Hepatic stellate cell (primary cell): ENCODE measurements at places on chromosomes 1 and 21.

- DNase-seq, result peak; percentile 37
Observed at GRCh38 chr1:58727364-58727763, 27.5 kb upstream of the MYSM1 start.

GRCh38 chr1:13799502-13800283 is 99.7 kb downstream of the PRDM2 start:
- DNase-seq, result no peak

GRCh38 chr1:197771386-197771785 is 3.9 kb downstream of the DENND1B start:
- no peak for DNase-seq

GRCh38 chr1:119321666-119322419 is 46.7 kb upstream of the HAO2 start:
- no peak for DNase-seq

GRCh38 chr1:214928574-214928973 is 154.0 kb upstream of the KCNK2 start:
- no peak for DNase-seq

DNA sequence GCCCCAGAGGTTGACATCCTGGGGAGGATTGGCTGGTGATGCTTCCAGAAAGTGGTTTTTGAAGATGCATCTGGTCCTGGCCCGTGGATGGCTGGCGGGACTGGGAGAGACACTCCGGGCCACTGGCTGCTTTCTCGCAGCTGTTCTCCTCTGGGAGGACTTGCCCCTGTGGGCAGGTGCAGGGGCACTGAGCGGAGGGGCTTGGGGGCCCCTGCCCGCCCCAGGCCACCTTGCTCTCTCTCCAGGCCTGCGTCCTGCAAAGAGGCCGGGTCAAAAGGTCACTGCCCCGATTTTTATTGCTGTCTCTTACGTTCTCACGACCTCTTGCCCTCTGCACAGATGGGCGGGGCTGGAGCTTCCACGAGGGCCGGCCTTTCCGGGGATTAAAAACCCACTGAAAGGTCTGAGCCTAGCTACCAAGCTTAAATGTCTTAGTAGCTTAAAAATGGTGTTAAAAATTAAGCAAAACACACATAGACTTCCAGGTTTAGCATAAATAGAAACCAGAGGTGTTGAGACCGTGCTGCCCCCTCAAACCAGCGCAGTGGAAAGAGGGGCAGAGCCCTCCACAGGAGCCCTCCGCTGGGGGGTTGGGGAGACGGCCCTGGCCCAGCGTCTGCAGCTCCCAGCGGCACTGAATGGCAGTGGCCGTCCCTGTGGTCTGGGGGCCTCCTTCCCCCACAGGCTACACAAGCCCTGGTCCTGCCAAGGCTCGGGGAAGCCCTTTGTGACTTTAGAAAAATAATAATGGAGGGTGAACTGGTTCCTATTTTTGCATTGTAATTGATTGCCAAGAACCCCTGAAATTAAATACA is 43.9 kb downstream of the SKI start:
- DNase-seq, result no peak

DNA sequence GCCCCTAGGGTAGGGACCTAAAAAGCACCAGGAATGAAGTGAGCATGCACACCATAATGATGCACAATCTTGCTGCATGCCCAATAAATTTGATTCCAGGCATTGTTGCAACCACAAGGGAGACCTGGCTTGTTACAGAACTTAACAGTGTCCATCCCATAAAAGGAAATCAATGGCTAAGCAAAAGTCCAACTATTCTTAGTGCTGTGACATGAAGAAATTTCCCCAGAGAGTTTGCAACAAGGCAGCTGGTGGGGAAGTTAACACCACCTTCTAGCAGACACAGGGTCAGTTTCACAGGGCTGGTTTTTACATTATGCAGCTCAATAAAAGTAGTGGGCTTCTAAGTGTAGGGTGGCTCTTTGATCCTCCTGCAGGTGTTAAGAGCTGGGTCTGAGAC is 221.1 kb downstream of the KCNJ6 start:
- DNase-seq, result no peak

DNA sequence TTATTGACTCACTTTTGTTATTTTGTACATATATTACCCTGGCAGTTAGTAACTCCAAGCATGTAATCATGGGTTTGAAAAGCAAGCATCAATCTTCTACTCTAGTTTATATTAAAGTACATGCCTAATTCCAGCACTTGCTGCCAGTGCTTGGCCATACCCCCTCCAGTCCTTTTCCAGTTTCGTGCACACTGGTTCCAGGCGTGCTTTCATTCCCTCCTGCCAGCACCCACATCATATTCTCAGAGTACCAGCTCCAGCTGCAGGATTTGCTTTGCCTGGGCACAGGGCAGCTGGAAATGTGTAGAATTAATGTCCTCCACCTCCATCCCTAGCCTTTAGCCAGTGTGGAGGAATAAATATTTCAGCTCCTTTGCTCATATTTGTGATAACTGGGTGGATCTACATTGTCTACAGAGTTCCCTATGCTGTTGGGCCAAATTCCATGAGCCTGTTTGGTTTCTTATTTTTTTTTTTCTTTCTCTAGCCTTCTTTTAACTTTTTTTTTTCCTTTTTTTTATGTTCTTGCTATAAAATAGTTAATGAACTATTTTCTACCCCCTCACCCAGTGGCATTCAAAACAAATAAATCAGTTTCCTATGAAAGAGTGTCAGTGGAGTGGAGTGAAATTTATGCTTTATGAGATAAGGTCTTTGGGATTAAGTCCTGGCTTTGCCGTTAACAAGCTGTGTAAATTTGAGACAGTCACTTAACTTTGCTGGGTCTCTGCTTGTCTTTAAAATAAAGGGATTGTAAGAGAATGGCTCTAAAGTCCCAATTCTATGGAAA is 2.6 kb upstream of the GNG12 start:
- no peak for DNase-seq

DNA sequence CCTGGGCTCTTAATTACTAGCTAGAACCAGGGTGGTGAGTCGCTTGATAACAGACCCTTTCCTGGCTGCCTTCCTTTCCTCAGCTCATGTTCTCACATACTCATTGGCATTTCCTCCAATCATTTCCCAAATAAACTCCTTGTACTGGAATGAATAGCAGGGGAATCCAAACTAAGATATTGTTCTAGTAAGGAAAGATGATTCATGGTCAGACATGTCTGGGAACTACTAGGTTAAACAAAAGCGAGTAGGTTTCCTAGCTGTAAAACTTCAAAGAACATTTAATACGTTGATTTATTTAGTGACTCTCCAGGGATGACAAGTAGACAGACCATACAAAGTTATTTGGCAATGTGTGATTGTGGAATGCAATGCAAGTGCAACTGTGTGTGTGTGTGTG is 121.2 kb upstream of the KCNJ6 start:
- DNase-seq, result no peak

- peak; percentile 51 for DNase-seq
Observed at GRCh38 chr1:42186152-42186551, 21.6 kb upstream of the GUCA2A start.

DNA sequence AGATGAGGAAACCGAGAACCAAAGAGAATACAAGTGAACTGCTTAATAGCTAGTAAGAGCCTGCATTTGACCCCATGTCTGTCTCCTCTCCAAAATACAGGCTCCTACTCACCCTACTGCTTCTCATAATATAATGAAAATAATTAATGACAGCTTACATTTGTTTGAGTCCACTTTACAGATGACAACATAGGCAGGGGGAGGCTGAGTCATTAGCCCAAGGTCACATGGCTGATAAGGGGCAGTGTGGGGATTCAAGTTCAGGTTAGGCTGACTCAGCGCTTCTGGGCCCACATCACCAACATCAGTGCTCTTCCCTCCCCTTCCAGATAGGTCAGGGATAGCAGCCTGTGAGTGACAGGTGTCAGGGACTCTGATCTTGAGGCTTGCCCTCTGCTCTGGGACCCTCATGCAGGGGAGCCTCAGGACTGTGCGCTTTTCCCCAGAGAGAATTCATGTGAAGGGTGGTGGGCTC is 16.2 kb downstream of the AZIN2 start:
- no peak for DNase-seq

DNA sequence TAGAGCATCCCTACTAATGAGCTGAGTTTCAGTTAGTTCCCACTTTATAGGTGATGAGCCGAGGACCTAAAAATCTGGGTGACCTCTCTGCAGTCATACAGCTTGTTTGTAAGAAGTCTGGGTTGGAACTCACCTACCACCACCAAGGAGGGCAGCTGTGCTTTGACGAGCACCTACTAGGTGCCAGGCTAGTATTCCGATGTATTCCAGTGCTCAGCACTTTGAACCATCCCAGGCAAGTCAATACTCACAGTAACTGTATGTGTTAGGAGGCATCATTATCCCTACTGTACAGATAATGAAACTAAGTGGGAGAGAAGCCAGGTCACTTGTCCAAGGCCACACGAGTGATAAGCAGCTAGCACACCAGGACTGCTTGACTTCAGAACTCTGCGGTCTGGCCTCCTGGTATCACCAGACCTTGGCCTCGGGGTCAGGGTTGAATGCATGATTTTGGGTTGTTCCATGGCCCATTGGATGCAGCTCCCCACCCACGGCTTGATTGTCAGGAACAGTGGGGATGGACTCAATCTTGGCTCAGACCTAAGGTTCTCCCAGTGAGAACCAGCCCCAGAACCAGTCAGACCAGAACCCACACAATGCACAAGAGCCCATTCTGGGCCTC is 20.7 kb downstream of the ECE1 start:
- no peak for DNase-seq

GRCh38 chr1:59242370-59242769 is 54.5 kb upstream of the FGGY start:
- no peak for DNase-seq

GRCh38 chr1:93437976-93438605 is 9.8 kb upstream of the FNBP1L start:
- DNase-seq, result peak; percentile 57

- no peak for DNase-seq
Observed at GRCh38 chr1:19062258-19063029, 106.0 kb upstream of the IFFO2 start.

- DNase-seq, result no peak
Observed at GRCh38 chr21:45260191-45260825, 27.4 kb downstream of the POFUT2 start.

DNA sequence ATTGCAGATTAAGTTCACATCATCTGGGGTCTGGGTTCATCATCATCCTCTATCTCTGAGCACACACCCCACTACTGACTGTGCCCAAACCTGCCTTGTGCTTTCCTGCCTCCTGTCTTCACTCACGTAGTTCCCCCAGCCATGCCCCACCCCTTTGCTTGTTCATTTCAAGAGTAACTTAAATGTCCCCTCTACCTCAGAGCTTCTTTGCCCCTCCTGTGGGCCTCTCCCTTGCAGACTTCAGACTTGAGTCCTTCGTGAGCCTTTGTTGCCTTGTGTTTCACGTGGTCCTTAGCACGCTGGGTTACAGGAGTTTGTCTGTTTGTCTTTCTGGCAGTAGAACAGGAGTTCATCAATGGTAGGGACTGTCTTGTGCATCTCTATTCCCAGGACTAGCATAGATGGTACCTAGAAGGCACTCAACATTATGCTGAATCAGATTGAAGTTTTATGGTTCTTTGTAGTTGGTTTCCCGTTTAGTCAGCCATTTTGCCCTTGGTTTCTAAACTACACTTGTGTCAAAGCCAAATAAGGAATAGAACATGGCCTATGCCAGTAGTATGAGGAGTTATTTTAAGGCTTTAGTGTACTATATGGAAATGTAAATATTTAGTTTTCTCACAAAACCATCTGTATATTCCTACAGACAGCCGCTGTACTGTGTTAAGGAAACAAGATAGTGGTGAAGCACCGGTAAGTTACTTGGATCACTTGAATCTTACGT is 86.2 kb downstream of the TTC3 start:
- DNase-seq, result no peak

DNA sequence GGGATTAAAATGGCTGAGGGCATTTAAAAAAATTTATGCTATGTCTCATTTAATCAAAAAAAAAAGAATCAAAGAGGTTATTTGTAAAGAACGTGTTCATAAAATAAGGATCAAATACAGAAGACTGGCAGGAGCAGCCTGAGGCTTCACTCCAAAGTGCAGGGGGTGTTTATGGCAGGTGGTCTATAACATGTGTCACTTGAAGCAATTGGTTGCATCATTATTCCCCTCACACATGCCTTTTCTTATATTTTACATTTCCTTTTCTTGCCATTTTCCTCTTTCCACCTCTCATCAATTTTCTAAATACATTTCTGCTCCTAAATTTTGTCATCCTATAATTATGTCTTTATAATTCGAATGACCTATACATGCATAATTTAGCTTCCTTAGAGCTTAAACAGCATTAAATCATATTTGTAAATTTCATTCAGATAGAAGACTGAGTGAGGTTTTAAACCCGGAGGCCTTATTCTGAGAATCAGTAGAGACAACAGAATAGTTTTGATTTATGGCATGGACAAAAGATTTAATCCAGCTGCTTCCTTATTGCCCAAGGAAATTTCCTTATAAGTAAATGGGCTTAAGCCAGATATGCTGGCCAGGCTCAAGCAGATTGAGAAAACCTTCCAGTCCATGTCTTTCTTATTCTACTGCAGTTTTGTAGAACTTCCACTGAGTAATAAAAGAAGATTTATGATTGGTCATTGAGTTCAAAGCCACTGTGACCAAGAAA is 322.8 kb downstream of the TGFB2 start:
- no peak for DNase-seq

- no peak for DNase-seq
Observed at GRCh38 chr1:165917166-165917565, 89.8 kb downstream of the UCK2 start.

- no peak for DNase-seq
Observed at GRCh38 chr1:169928438-169929209, 34.9 kb upstream of the SCYL3 start.

DNA sequence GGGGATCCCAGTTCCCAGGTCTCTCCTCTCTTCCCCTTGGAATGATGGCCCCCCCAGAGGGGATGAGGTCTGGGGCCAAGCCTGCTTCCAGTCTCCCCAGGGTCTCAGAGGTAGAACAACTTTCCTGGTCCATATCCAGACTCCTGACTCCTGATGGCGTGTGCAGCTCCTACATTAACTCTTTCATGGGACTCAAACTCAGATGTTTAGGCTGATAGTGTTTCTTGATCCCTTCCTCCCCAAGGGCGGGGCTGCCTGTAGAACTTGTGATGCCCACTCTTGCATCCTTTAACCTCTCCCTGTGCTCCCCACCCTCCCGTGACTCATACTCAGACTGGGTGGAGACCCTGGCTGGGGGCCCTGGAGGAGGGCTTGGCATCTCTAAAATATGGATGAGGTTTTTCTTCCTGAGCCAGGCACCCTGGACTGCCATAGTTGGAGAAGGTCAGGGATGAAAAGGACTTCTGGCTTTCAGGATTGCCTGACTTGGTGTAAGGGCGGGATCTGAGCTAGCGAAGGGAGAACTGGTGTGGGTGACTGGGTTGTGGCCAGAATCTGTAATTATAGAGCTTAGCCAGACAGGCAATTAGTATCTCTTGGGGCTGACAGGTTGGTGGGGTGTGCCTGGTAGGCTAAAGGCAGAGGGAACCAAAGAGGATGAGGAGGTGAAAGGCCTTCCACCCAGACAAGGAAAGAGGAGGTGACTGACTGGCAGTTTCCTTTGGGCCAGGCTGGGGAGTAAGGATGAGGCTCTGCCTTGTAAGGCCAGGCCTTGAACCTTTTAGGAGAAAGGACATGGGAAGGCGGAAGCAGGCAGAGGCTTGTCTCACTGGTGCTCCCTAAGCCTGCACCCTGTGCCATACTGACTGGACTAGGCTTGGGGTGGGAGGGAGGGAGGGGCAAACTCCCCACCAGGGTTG is 1.5 kb downstream of the ATP8B2 start:
- peak; percentile 68 for DNase-seq
